ENCODE measurements at places on chromosomes 5 and 9.

DNA sequence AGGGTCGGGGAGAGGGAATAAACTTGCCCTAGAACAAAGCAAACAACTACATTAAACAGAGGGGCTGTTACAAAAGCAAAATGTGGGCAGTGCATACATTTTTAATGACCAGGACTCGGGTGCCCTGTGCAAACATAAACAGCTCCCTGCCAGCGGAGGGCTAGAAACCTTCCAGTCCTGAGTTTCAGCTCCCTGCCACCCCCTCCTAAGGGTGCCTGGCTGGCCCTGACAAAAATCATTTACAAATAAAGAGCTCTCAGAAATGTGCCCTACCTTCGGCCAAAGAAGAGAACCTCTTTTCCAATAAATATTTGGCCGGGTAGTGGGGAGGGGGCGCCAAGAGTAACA, 29.5 kb downstream of the FOXD1 start:
- no peak for DNase-seq

GRCh38 chr5:141844414-141845097, 33.7 kb downstream of the PCDH1 start:
- no peak for DNase-seq

- no peak for DNase-seq
Measured at GRCh38 chr9:123438821-123439220, 82.8 kb downstream of the CRB2 start.

DNA sequence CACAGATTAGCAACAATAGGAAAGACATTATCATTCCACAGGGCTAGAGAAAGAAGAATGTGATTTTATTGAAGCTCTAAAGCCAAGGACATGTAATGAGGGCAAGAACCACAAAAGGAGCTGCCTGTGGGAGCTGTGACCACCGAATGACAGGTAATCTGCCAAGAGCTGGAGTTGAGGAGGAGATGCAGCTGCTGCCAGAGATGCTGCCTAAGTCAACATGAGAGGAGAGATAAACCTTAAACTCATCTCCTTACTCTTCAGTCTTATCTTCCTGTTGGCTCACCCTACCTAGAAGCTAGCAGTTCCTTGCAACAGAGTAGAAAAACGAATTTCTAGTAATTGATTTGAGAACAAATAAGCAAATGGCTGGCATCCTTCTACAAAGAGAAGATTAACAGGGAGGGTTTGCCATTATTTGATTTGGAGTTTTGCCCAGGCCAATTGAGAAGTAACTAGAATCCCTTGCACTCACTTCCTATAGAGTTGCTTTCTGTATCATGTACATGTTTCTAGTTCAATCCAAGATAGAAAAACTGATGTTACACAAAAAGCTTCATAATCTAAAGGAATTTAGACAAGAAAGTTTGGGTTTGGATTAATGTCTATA, 539.2 kb downstream of the TLE1 start:
- DNase-seq: no peak

DNA sequence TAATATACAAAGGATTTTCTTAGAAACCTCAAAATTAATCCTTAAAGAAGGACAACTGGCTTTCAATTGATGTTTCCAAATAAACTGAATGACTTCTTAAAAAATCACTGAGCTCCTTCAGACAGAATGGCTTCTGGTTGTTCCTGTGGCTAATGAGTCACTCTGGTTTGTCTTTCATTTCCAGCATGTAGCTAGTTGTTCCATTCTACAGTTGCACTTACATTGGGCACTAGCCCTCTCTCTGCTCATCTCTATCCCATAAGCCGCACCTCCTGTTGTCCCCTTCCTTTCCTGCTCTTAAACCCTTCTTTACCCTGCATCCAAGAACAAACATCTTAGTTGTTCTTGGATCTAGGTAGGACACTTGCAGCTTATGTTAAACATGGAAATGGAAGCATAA, 235.3 kb upstream of the HAPLN1 start:
- no peak for DNase-seq

DNA sequence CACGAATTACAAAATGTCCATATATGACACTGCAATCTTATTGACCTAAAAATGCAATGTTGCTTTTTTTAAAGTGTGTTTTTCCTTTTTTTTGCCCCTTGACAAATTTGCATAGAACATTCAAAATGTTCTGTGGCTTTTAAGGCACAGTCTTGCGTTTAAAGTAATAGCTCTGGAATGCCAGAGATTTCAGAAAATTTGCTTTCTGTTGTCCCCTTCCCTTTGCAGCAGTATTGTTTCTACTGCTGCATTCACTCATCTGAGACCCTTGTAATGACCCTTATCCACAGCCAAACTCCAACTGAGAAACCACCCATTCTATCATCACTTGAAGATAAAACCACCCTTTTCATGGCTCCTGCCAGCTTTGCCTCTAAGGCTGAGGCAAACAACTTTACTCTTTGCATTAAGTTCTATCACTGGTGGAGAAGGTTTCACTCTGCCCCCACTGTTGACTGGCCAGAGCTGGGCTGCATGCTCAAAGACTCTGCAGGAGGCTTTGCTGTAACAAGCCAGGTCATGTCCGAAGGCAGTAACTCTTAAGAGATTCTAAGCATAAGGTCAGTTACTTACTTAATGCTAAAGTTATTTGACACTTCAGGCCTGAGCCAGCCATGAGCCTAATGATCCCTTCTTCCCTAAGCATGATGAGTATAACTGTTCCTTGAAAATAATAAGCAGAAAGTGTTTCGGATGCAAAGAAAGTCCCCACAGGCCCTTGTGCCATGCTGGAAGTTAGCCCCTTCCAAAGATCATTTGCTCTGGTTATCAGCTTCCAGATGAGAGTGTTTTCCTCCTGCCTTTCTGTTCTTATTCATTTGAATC, 101.9 kb downstream of the CD180 start:
- no peak for DNase-seq
